Right lung (tissue), 10 donors: ENCODE measurements at places on chromosomes 1 and 21. TPM values are rescaled to one million over a fixed set of nuclear protein-coding genes. Genes with fewer than 3 reads are reported as not detected.

- no peak for DNase-seq
Observed at GRCh38 chr1:2238361-2239012, 10.4 kb downstream of the SKI start.

FCER1A gene
- 1.0 TPM for polyA plus RNA-seq

DNA sequence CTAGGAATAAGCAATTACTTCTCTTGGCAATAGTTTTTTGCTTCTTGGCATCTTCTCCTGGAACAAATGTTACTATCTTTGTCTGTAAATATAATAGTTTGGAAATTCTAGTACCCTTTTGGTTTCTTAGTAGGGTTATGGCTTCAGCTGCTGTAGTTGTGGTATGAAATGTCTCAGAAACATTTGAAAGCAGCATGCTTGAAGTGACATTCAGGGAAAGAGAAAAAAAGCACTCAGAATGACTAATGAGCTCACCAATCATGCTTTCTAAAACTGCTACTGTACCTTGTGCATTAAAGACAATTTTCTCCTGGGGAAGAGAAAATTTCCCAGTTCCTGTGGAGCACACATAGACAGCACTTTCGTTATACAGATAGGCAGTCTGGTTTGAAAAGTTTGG, 21.0 kb downstream of the NUP133 start:
- no peak for DNase-seq

DNA sequence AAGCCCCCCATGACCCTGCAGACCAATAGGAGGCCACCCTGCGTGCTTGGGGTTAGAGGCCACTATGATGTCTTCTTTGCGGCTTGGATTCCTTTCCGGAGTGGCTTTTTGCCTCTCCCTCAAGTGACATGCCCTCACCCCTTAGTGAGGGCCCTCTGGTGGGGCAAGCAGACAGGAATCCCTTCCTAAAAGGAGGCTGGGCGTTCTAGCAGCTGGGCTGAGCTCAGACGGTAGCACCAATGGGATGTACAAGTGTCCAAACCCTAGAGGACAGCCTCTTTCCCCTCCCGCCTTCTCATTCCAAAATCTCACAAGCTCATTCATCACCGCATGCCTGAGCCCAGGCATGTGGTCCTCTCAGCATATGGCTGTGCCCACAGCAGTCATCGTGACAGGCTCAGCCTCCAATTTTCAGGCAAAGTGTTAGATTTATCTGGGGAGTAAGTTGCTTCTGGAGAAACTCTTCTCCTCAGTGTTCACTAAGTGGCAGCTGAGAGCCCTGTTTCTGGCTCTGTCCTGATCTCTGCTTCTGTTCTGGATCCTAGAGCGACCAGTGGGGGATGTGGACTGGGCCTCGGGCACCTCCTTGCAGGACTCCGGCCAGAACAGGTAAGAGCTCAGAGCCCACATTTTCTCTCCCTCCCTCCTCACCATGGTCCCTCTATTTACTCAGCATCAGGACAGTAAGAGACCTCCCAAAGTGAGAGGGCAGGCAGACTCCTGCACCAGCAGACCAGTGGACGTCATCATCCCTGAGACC, 4.8 kb downstream of the KIAA1614 start:
- no peak for DNase-seq

- DNase-seq, result no peak
Observed at GRCh38 chr1:17369466-17369865, 2.5 kb upstream of the PADI6 start.

DNA sequence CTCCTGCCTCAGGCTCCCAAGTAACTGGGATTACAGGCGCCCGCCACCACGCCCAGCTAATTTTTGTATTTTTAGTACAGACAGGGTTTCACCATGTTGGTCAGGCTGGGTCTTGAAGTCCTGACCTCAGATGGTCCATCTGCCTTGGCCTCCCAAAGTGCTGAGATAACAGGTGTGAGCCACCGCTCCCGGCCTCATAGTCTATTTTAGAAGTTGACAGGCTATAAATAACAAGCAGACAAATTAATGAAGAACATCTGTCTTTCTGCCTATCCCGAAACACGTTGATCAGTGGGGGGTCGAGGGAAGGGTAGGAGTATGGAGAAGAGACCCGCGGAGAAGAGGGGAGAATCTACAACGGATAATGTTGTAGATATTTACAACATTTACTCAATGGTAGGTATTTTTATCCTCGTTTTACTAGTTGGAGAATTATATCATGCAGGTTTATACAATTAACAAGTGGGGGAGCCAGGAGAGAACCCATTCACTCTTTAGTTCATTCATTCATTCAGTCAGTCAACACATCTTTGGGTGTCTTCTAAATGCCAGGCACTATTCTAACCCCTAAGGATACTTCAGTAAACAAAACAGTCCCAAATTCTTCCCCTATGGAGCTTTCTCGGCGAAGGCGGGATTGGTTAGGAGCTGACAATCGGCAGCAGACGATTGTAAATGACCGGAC, 497 bp upstream of the IFNAR2 start:
- no peak for DNase-seq

DNA sequence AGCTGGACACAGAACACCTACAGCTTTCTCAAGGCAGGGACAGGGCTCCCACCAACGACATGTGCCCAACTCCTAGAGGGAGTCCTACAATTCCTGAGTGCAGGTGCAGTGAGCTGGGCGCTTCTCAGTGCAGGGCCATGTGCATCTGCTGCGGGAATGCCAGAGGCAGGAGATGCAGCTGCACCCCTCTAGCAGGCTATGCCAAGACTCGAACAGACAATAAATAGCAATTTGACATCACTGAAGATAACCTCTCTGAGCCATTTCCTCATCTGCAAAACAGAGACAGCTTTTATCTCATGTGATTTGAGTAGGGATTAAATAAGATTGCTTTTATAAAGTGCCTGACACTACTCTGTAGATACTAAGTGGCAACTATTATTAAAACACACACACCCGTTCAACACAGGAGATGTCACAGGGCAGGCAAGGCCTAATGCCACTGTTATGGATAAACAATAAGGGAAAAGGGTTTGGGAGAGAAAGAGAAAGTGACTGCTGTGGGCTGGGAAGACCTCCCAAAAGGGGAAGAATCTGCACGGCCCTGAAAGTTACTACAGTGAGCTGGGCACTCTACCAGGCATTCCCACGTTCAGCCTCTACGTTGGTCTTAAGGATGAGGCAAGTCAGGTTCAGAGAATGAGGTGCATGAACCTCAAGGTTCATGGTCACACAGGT, 5.7 kb downstream of the SLC9A1 start:
- no peak for DNase-seq

GRCh38 chr21:35528116-35529042, 479.3 kb upstream of the RUNX1 start:
- no peak for DNase-seq
